Stimulated activated CD8-positive, alpha-beta memory T cell treated with anti-CD3 and anti-CD28 coated beads, Interleukin-4, amount 100 ng/mL, for 48 hours (primary cell): ENCODE measurements at places on chromosomes 4 and X.
A peak's percentile ranks its signal among the peaks of the same experiment; 100 is the strongest.

- peak; percentile 29 for DNase-seq
These were observed at the start of gene RNF175 for GRCh38 chr4:153759407-153760316. Gene RNF175 (minus strand): TSS chr4:153760024. CDS start chr4:153759862, 162 bp downstream.

GRCh38 chr4:166293556-166293955 lies 420.5 kb downstream of the TLL1 start:
- DNase-seq: no peak

GRCh38 chr4:73446336-73446938 lies 10.4 kb downstream of the AFP start:
- DNase-seq: no peak

- no peak for DNase-seq
These were observed 119.5 kb downstream of the ARSF start for GRCh38 chrX:3160756-3161155.

GRCh38 chr4:137043184-137043583 lies 489.1 kb downstream of the PCDH18 start:
- DNase-seq: no peak

- DNase-seq: no peak
These were observed 5.5 kb downstream of the SUV39H1 start for GRCh38 chrX:48702032-48702431.

DNA sequence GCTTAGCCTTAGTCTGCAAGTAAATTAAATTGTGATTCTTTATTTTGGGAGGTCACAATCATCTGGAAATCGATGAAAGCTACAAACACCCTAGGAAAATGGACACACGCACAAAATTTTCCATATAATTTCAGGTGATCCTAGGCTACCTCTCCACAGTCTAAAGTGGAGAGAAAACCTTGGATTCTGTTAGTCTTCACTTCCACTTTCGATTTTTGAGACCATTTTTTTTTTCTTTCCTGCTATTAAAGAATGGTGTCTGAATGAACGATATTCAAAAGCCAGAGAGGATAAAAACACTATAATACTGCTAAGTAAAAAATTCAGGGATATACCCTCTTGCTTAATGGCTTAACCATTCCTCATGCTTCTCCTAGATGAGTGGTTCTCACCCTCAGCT lies 1.7 kb downstream of the FBXL5 start:
- DNase-seq: no peak

DNA sequence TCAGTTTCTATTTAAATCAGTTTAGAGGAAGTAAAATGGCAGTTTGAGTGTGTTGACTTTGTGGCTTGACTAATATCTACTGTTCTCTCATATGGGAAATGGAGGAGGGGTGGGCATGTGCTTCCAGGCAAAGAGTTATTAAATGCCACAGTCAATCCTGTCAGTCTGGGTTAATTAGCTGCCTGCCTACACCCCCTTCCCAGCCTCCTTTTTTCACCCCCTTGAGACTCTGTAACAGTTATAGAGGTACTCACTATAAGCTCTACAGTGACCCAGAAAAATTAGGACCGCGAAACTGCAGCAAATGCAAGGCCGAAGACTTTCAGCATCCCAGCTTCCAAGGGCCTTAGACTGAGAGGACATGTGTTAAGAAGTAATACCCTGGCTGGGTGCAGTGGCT lies 165.2 kb downstream of the CORIN start:
- no peak for DNase-seq

- no peak for DNase-seq
These were observed 250.8 kb downstream of the ARHGAP24 start for GRCh38 chr4:85725721-85726170.

DNA sequence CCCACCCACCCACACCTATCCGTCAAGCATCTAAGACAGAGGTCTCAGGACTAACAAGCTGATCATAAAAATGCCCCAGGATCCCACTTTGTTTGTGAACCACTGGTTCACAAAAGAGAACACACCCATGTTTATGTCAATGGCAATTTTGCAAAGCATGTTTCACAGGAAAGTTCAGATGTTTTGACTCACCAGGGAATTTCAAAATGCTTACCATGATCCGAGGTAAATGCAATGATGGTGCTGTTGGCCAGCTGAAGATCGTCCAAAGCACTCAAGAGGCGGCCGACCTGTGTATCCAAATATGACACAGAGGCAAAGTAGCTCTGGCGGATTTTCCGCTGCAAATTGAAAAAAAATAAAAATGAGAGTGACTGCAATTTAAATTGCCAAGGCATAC lies 15.0 kb downstream of the IDS start:
- DNase-seq: no peak

DNA sequence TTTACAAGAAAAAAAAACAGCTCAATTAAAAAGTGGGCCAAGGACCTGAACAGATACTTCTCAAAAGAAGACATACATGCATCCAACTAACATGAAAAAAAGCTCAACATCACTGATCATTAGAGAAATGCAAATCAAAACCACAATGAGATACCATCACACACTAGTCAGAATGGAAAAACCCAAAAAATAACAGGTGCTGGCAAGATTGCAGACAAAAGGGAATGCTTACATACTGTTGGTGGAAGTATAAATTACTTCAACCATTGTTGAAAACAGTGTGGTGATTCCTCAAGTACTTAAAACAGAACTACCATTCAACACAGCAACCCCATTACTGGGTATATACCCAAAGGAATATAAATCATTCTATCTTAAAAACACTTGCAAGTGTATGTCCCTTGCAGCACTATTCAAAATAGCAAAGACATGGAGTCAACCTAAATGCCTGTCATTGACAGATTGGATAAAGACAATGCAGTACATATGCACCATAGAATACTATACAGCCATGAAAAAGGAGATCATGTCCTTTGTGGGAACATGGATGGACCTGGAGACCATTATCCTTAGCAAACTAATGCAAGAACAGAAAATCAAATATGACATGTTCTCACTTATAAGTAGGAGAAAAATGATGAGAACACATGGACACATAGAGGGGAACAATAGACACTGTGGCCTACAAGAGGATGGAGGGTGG lies 97.6 kb downstream of the RAB28 start:
- DNase-seq: no peak

GRCh38 chr4:83307920-83308319 lies 23.3 kb upstream of the COQ2 start:
- DNase-seq: no peak

DNA sequence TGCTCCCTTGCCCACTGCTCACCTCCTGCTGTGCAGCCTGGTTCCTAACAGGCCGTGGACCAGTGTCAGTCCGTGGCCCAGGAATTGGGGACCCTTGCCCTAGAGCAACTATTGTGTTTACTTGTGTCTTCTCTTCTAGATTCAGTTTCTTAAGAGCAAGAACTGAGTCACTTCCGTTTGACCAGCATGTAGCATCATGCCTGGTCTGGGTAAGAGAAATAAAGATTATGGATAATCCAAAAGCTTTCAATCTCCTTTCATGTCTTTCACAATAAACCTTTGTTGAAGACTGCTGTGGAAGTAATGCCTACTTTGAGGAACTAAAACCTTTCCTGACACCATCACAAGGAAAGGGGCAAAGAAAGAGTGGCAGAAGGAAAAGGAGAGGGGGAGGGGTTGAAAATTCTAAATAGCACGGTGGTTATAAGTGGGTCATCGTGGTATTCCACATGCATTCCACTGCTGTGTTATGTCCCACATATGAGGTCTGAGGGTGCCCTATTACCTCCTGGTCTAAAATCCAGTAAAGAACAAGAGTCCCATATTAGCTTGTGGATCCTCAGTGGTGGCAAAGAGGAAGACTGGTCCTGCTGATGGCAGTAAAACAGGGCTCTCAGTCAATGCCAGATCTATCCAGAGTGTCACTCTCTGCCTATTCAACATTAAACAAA lies 133.4 kb downstream of the RASL11B start:
- no peak for DNase-seq

GRCh38 chr4:148079961-148080360 lies 348.1 kb downstream of the ARHGAP10 start:
- no peak for DNase-seq

DNA sequence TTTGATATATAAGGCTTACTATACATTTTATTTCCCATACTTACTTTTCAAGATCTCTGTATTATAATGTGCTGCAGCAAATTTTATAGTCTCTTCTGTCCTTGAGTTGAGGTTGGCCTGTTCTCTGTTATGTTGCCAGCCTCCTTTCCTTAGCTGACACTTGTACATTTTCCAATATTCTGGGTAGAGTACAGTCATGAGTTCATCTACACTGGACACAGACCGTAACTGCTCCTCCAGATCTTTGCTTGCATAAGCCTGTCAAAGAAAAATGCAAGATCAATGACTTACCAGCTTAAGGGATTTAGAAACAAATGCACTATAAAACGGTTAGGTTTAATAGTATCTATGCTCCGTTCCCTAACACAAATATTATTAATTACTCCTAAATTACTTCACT lies 63.2 kb downstream of the VEGFC start:
- DNase-seq: no peak

- DNase-seq: no peak
These were observed 2.6 kb downstream of the POLA1 start for GRCh38 chrX:24696294-24696693.

GRCh38 chrX:44173219-44173618 lies 170.3 kb downstream of the EFHC2 start:
- DNase-seq: no peak

DNA sequence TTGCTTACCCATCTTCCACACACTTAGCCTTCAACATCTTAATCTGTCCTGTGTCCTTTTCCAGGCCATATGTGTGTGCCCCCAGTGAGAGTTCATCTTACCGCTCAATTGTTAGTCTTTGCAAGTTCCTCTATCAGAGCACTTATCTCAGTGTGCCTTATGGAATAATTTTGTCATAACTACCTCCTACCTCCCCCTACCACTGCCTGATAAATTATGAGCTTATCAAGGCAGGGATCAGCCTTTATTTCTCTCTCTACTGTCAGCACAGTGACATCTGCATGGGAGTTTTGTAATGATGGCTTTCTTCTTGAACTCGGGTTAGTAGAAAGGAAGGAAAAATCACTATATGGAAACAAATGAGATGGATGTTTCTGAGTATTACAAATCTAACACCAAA lies 53.2 kb downstream of the MTM1 start:
- DNase-seq: no peak

- no peak for DNase-seq
These were observed 11.5 kb upstream of the C4orf54 start for GRCh38 chr4:99669084-99669483.

GRCh38 chr4:185817403-185817818 lies 5.4 kb upstream of the SORBS2 start:
- DNase-seq: no peak

DNA sequence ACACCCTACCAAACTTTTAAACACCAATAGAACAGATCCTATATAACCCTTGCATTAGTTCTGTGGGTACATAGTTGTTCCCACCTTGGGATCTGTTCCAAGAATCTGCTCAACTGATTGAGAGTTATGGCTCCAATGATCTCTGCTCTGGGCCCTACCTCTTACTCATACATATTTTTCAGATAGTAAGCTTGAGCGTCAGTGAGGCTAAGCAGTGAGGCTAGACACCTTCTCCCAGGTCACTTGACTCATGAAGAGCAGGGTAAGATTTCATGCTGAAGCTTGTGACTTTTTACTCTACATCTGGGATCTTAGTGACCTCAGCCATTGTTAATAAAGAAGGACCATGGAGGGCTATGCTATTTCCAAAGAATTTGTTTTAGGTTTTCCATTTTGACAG lies 23.1 kb upstream of the TNIP3 start:
- DNase-seq: no peak

DNA sequence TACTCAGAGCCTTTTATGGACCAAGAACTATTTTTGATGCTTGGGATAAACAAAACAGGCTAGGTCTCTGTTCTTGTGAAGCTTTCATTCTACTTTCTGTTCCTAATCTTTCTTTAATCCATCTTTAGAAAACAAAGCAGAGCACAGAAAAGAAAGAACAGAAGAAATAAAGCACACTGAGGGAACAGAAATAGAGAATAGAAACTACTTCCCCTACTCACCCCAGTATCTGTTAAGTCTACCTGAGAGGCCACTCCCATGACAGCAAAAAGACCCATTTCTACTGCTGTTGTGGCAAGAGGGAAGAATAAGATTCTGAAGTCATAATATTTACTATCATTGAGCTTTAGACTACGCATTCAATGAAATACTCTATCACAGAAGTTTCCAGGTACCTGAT lies 9.2 kb downstream of the RFC1 start:
- no peak for DNase-seq

DNA sequence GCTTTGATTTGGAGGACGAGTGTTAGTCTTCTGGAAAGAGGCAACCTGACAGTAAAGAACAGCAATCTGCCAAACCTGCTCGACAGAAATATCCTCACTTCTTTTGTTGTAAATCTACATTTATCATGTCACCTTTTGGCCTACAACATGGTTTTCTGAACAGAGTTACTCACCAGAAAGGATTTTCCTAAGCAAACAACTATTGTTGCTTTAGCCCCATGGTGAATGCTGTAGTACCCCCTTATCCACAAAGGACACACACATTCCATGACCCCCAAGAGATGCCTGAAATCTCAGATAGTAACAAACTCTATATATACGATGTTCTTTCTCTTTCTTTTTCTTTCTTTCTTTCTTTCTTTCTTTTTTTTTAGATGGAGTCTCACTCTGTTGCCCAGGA lies 42.7 kb downstream of the TMEM150C start:
- no peak for DNase-seq

- DNase-seq: no peak
These were observed 98.6 kb downstream of the TBC1D19 start for GRCh38 chr4:26682436-26682835.

DNA sequence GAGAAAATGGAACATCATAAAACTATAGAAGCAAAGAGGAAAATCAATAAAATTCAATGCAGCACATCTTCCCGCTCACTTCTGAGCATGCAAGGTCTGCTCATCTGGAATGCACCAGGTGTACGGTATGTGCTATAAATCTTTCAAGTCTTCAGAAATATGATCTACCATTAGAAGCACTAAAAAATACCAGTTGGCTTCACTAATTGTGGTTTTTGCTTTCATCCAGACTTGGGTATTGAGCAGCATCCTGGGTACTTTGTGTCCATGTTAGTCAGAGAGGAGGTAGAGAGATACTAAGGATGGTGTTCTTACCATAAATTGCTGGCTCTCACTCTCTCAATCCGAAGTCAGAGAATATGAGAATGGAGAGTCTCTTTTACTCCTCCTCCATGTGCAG lies 477.1 kb downstream of the PPARGC1A start:
- no peak for DNase-seq

DNA sequence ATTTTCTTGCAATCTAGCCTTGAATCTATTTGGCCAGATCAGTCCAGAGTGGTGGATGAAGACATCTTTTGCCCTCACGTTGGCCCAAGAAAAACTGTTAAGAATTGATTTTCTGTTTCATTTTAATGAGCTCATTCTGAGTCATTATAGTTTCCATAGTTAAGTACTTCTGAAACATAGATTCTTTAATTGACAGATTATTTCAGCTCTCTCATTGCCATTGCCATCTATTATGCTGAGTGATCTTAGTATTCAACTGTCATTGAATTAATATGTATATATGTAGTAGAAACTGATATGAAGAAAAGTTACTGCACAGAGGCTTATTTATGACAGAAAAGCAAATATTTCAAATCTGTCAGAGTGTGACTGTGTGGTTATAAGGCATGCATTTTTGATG lies 45.5 kb upstream of the PPP1R2C start:
- DNase-seq: no peak

DNA sequence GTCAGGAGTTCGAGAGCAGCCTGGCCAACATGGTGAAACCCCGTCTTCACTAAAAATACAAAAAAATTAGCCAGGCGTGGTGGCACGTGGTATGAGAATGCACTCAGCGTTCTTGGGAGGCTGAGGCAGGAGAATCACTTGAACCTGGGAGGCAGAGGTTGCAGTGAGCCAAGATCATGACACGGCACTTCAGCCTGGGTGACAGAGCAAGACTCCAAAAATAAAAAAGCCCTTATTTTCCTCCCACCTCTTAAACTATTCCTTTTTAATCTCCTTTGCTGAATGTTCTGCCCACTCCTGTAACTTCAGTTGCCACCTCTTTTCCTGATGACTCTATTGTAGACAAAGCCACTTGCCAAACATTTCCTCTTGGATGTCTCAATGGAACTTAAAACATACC lies 72.6 kb downstream of the TAF1 start:
- DNase-seq: no peak
